Left renal pelvis (tissue), 4 donors: ENCODE measurements at places on chromosomes 5 and 9. TPM values are rescaled to one million over a fixed set of nuclear protein-coding genes. Genes with fewer than 3 reads are reported as not detected.

GRCh38 chr5:148963664-148964063 is 99.2 kb downstream of the SH3TC2 start:
- DNase-seq: no peak

DNA sequence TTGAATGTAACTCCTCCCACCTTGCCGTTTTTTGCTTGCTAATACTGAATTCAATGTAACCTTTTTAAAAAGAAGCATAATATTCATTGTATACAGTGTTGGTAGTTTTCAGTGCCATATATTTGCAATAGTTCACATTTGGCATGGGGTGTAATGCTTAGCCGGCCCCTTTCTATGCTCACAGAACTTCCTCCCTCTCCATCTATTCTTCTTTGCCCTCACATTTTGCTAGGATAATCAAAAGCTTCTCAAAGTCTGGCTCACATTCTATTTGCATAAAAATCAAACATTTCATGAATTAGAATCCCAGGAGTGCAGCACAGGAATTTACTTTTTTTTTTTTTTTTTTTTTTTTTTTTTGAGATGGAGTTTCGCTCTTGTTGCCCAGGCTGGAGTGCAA is 226.3 kb upstream of the MPDZ start:
- no peak for DNase-seq

The GABRA6 gene
- not detected for polyA plus RNA-seq

DNA sequence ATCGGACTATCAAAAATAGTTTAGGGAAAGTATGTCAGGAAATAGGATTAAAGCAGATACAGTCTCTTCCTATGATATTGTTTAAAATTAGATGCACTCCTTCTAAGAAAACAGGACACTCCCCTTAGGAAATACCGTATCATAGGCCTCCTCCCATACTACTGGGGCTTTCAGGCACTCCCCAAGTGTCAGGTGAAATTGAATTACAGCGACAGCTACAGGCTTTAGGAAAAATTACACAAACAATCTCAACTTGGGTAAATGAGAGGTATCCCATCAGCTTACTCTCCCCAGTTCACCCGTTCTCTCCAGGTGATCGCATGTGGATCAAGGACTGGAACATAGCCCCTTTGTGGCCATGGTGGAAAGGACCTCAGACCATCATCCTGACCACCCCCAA is 110.4 kb upstream of the EPB41L4A start:
- no peak for DNase-seq

DNA sequence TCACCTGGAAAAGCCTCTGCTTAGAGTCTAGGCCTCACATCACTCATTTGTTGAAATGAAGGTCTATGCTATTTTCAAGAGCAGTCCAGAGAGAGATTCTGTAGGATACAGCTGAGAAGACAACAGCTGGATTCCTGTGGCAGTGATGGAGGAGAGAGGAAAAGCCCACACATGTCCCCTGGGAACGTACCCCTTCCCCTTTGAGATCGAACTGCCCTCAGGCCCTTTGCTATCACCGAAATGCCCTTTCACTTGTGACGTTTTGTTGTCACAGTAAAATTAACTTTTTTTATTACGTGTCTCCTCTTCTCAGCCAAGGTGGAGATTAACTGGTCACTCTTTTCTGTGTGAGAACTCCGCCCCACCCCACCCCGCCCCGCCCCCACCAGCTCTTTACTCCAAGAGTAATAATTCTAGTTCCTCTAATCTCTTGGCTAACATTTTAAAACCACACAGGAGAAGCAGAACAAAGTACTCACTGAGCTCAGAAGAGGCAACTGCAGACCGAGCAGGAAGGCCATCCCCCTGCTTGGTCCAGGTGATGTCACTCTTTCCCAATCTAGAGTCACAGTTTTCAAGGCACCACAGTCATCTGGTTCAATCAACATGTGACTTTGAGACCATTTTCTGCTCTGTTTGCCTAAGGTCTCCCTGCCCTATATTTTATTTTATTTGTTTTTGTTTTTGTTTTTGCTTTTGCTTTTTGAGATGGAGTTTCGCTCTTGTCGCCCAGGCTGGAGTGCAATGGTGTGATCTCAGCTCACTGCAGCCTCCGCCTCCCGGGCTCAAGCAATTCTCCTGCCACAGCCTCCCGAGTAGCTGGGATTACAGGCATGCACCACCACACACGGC is 105.6 kb downstream of the SUSD1 start:
- no peak for DNase-seq

- DNase-seq: no peak
Measured at GRCh38 chr9:35158501-35159280, 3.1 kb upstream of the UNC13B start.

- DNase-seq: no peak
Measured at GRCh38 chr9:115556432-115556831, 438.5 kb upstream of the TNC start.

The GZMA gene
- polyA plus RNA-seq: 0.85 TPM

- DNase-seq: no peak
Measured at GRCh38 chr9:107169796-107170195, 113.3 kb upstream of the RAD23B start.

GRCh38 chr9:126401107-126401506 is 74.5 kb downstream of the MVB12B start:
- no peak for DNase-seq
